Osteocyte (in vitro differentiated cells): ENCODE measurements at places on chromosomes 4 and X.

GRCh38 chr4:26372525-26373172 lies 51.8 kb downstream of the RBPJ start:
- no peak for DNase-seq

DNA sequence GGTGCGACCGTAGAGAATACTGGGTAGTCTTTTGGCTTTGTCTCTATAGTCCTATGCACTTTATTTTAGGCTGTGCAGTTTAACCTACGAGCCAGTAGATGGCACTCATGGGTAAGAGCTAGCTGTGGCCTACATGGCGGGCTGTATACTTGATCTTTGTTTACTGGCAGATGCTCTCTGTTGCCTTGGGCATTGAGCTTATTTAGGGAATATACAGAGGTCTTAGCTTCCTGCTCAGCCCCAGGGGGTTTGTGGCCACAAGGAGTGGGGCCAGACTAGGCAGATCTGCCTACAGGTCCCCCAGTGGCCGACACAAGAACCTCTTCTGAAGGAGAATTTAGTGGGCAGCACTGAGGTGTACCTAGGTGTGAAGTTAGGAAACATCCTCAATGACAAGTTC lies 227.6 kb upstream of the HDX start:
- no peak for DNase-seq

DNA sequence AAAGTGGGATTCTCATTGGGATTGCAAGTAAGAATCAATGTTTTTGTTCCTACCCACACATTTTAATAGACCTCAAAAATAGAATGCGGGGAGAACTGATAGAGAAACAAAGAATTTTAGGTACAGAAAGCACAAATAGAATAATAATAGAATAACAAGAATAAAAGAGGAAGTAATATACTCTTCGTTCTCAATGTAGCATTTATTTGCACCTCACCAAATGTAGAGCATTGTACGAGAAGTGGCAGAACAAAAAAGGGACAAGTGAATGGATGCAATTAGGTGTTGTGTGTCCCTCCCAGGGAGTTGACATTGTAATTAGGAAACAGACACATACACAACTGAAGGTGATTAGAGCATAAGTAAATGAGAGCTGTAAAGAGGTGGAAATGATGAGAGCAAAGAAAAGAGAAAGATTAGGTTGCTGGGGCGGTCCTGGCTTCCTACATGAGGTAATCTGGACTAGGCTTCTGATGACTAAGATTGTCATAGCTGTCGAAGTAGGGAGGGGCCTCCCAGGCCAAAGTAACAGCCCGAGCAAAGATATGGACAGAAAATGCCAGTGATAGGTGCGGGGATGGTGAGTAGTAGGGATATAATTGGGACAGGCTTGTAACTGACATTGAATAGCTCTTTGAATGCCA lies 10.4 kb downstream of the RAB9A start:
- no peak for DNase-seq

DNA sequence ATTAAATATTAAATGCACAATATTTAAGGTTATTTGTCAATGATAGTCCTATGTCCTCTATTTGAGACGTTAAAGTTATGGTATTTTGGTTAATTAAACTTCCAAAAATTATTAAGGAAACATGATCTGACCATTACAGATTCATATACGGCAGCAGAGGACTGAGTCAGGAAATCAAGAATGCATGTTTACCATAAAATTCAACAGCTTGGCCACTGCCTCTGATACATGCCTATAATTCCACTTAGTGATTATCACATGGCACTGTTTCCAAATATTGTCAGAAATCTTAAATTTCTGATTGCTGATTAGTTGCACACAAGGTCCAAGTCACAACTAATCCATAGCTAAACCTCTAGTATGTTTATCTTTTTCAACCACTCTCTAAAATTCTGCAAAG lies 232.2 kb upstream of the UGT8 start:
- DNase-seq, result no peak

- no peak for DNase-seq
These were observed 133.8 kb downstream of the LDB2 start for GRCh38 chr4:16764622-16765021.

DNA sequence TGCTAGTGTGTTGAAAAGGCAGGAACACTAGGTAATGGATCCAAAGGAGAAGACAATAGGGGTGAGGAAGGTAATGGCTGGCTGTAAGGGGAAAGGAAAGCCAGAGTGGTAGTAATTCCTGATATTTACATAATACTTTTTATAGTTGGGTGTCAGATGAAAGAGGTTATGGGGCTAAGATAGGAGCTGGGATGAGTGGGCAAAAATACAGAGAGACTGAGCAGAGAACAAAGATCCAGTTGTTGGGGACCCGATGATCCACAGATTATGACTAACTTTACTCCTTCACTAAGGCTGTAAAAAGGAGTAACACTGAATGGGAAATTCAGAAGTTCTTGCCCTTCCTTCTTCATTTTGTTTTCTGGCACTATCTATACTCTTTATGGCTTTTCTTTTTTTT lies 138.2 kb downstream of the KLHL13 start:
- DNase-seq, result no peak

- no peak for DNase-seq
These were observed 10.2 kb downstream of the ARX start for GRCh38 chrX:25005382-25006185.

DNA sequence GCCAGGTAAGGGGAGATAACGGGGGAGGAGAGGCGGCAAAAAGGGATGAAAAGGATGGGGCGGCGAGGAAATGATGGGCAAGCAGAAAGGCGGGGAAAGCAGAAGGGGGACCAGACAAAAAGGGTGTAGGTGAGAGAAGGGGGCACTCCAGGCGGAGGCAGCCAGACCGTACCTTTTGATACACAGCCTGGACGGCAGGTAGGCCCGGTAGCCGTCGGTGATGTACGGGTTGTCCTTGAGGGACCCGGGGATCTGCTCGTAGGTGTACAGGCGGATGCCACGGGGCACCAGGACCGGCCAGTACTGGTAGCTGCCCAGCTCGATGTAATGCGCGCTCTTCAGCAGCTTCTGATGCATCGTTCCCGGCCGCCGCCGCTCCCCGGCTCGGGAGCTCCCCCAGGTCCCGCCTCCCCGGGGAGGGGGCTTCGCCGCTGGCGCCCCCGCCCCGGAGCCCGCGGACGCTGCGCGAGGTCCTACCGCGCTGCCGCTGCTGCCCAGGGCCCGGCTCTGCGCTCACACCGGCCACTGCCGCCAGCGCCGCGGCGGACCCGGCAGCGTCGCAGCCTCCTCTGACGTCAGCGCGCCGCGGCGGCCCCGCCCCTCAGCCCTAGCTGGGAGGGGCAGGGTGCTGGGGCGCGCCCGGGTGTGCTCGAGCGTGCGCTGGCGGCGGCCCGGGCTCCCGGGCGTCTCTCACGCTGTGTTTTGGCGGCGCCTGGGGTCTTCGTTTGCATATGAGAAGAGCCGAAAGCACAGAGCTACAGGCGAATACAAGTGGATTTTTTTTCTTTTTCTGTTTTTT lies at the start of gene PAQR3:
PAQR3 (minus strand) TSS at position 571 of the 799 bp plus-strand sequence; CDS start at position 357, 214 bp downstream.
- DNase-seq, result peak; percentile 94

DNA sequence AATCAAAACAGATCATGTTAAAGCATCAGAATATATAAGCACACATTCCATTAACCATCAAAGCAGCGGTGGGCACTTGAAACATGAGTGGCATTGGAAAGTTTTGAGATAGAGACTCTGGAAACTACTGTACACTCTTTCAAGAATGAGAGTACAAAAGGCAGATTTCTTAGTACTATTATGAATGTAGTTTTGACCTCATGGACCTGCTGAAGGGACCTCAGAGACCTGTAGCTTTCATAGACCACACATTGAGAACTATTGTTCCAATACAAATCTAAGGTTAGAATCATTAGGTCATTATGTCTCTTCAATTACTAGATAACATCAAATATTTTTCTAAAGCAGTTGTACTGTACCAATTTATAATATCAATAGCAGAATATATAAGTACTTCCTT lies 283.6 kb downstream of the RPA4 start:
- DNase-seq, result no peak

DNA sequence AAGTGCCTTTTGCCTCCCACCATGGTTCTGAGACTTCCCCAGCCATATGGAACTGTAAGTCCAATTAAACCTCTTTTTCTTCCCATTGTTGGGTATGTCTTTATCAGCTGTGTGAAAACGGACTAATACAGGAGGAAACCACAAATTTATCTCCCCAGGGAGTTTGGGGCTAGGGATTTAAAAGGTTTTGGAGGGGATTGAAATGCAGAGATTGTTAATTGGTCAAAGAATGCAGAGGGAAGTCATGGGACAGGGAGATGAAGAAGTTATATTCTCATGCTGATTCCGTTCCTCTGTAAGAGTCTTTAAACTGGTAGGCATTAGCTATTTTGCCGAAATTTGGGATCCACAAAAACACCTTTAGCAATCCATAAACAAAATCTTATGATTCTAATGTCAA lies 57.9 kb downstream of the TKTL2 start:
- DNase-seq, result no peak

- DNase-seq, result no peak
These were observed 48.3 kb downstream of the SEL1L3 start for GRCh38 chr4:25814301-25815136.

GRCh38 chr4:151729731-151730559 lies 30.9 kb downstream of the GATB start:
- no peak for DNase-seq

GRCh38 chr4:4395849-4396627 lies 9.1 kb downstream of the NSG1 start:
- DNase-seq, result no peak

- DNase-seq, result no peak
These were observed 3.2 kb downstream of the ACOX3 start for GRCh38 chr4:8437281-8437680.

DNA sequence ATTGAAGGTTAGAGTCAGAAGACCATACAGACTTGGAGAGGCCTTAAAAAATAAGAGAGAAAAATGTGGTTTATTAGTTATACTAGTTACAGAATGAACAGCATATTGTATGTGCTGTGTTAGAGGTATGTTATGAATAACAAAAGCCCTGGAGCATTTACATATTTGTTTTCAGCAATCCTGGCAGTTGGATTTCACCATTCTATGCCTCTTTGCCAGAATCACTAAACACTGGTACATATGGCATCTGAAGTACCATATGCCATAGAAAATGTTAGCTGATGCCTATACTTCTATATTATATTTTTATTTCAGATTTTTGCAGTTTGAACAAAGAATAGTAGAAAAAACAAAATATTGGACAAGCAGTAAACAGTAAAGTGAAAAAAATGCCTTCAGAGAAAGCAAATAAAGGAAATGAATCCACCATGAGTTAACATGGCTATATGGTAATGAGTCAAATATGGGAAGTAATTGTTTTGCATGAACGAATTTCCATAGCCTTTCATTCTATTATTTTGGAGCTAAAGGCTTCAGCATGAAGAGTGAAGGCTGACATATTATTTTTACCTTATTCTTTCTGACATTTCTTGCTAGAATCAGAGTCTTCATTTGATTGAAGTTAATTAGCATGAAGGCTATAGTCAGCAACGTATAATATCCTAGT lies 41.9 kb upstream of the PRDM8 start:
- no peak for DNase-seq
